ENCODE measurements at places on chromosomes 2 and 18. TPM values are rescaled to one million over a fixed set of nuclear protein-coding genes. Genes with fewer than 3 reads are reported as not detected.

GRCh38 chr2:1360557-1361250, 52.6 kb upstream of the TPO start:
- no peak for DNase-seq

- DNase-seq, result no peak
These were observed 47.6 kb upstream of the CELF4 start for GRCh38 chr18:37613253-37613565.

GRCh38 chr2:126839796-126840195, 58.9 kb upstream of the TEX51 start:
- DNase-seq, result no peak

DNA sequence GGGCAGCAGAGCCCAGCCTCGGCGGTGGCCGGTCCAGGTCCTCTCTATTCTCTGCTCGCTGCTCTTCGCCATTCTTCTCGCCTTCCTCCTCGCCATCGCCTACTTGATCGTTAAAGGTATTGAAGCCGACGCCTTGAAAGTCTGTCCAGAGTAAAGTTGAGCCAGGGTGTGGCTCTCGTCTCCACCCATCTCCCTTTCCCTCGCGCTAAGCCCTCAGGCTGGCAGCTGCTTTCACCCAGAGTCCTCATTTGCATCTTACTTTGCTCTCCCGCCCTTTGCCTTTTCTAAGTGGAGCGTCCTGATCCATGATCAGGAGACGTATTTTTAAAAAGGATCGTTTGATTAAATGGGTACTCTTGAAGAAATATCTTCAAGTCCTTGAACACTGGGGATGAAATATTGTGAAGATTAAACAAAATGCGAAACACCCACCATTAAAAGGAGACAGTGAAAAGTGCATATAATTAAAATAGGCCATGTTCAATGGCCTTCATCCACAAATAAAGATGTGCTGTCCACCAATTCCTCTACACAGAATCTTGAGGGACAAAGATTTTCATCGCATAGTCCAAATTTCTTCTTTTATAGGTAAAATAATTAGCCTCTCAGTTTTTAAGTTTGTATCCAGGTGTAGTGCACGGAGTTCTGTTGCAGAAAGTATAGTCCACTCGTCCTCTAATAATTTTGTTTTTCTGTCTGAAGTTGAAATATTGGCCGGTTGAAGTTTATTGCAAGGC, 657 bp downstream of the ARL6IP6 start:
- DNase-seq, result peak; percentile 71

DNA sequence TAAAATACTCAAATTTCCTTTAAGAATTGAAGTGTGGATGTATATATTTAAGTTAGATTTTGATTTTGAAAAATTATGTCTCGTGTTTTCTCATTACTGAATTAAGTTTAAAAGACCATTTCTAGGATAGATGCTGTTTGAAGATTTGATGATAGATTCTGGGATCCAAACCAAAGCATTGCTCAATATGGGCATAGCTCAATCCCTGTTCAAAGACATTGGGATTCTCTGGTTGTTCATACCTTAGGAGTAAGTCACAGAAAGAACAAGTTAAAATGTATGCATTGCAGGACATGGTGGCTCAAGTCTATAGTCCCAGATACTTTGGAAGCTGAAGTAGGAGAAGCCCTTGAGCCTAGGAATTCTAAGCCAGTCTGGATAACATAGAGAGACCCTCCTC, 622.3 kb downstream of the ADCYAP1 start:
- no peak for DNase-seq

GRCh38 chr2:15811367-15811766, 129.0 kb upstream of the MYCN start:
- no peak for DNase-seq

Gene RPE
- total RNA-seq, result 111 TPM

Gene TMEM169
- total RNA-seq, result 5.1 TPM

Gene C2orf66
- 0.32 TPM for total RNA-seq

Gene MTIF2
- total RNA-seq, result 27.8 TPM

Gene LAMA1
- 1.4 TPM for total RNA-seq

Gene CFC1
- not detected for total RNA-seq

Gene C2orf80
- not detected for total RNA-seq
